ENCODE measurements at places on chromosomes 7 and 10.

- no peak for DNase-seq
Observed at GRCh38 chr7:75856536-75856935, 22.3 kb upstream of the RHBDD2 start.

- DNase-seq: no peak
Observed at GRCh38 chr7:86013662-86014061, 630.0 kb upstream of the GRM3 start.

- no peak for DNase-seq
Observed at GRCh38 chr10:122128357-122128756, 139.4 kb downstream of the TACC2 start.

DNA sequence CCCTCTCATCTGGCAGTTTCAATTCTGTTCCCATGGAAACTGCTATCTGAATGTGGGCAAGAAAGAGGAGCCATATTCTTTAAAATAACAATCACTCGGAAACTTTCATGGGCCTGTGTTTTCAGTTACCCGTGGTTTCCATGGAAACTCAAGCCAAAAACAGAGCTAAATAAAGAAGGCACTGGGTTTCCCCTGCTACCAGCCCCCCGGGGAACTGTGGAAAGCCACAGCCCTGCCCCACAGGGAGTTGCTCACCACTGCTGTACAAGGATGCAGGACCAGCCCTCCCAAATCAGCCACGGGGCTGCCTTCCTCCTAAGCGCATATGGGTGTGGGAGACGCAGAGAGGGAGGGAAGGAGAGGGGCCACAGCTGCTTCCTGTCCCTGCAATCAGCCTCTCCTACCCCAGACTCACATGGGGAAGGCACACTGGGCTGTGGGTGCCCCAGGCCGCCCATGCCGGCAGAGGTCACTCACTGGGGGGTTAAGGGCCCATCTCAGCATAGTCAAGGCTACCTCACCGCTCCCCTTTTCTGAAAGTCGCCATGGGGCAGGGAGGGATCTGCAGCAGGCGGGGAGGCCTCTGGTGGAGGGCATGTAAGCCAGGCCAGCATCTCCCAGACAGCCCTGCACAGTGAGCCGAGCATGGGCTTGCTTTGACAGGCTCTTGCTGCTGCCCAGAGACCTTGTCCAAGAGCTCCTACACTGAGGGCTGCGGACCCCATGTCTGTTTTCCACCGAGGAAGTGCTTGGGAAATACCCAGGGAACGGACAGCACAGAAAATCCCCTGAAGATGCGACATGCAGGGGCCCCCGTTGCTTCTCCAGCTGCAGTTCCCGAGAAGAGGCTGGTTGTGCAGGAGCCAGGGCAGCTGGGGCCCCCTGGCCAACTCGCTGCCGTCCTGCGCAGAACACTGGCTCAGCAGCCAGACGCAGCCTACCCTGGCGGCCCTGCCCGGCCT is 157.3 kb upstream of the PPP2R2D start:
- peak; percentile 55 for DNase-seq

GRCh38 chr7:34928052-34928451 is 109.2 kb downstream of the DPY19L1 start:
- DNase-seq: peak; percentile 10

GRCh38 chr7:111763221-111763801 is 201.0 kb upstream of the IMMP2L start:
- no peak for DNase-seq

Measured in occipital lobe (tissue), 3 donors.